ENCODE measurements at places on chromosomes 3 and 15. TPM values are rescaled to one million over a fixed set of nuclear protein-coding genes. Genes with fewer than 3 reads are reported as not detected.

CLRN1 gene
- 0.35 TPM for total RNA-seq

CPB1 gene
- not detected for total RNA-seq

ZBBX gene
- total RNA-seq: 0.84 TPM

GABRR3 gene
- not detected for total RNA-seq

KCNMB3 gene
- 2.0 TPM for total RNA-seq

ACKR2 gene
- 0.09 TPM for total RNA-seq

SSR3 gene
- 192 TPM for total RNA-seq

EPHA3 gene
- total RNA-seq: 0.33 TPM

DPPA2 gene
- total RNA-seq: 12.6 TPM

FOXB1 gene
- total RNA-seq: 2.1 TPM

PLA2G4E gene
- not detected for total RNA-seq

ATP2B2 gene
- 1.2 TPM for total RNA-seq

AP4E1 gene
- 9.3 TPM for total RNA-seq

C3orf80 gene
- total RNA-seq: 1.1 TPM

RBP2 gene
- not detected for total RNA-seq

H1-8 gene
- not detected for total RNA-seq

MESP2 gene
- 0.38 TPM for total RNA-seq

CHRNA7 gene
- 7.5 TPM for total RNA-seq

WDR82 gene
- 77.2 TPM for total RNA-seq

TRIM42 gene
- not detected for total RNA-seq

MCF2L2 gene
- total RNA-seq: 13.7 TPM

ATP10A gene
- 3.4 TPM for total RNA-seq

Data from H1 (cell line).